CD4-positive, alpha-beta T cell treated with Interleukin-17A for 1 hour (primary cell): ENCODE measurements at places on chromosomes 5 and 9.

- DNase-seq: peak; percentile 68
Measured at GRCh38 chr9:124216474-124217176, 41.1 kb upstream of the NEK6 start.

DNA sequence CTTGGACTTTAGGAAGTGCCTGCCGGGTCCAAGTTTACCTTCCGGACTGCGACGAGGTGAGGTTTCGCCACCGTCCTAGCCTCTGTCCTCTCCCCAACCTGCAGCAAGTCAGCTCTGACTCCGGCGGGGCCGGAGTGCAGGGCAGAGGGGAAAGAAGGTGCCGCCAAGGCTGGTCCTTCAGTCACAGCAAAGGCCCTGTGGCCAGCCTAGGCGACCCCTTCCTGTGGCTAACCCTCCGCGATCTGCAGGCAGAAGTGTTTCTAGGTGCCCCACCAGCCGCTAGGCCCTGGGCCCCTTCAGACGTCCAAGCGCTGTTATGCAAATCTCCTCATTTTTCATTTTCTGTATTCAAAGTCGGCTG, 11.1 kb upstream of the NKX2-5 start:
- no peak for DNase-seq

DNA sequence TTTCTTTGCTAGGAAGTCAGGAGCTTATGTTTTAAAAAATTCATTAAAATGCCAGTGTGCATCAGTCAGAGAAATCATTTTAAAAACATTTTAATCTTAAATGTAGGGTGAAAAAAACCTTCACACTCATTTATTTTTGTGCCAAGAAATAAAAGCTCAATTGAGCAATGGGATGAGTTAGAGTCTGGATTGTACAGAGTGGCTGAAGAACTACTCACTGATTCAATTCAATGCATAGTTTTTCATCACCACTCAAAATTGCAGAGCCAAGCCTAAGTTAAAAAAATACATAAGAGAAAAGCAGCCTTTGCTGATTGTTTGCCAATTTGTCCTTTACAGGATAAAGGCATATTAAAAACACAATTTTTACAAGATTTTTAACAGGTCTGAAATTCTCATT, 168.2 kb upstream of the DMRTA1 start:
- no peak for DNase-seq

- DNase-seq: no peak
Measured at GRCh38 chr9:98855592-98855991, 48.1 kb downstream of the GALNT12 start.

DNA sequence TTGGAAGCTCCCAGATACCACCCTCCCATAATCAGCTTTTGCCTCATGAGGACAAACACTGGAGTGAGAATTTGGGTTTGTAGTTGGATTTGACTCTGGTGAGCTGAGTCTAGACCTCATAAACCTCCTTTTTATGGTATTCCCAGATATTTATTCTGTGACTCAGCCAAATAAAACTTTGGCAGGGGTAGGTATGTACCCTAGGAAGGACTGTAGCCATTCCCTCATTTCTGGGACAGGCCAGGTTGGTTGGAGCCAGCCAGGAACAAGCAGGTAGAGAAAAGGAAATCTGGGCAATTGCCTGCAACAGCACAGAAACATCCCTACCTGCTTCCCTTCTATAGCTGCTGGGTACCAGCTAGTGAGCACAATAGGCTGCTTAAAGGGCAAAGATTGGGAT, 19.4 kb downstream of the ENHO start:
- no peak for DNase-seq

DNA sequence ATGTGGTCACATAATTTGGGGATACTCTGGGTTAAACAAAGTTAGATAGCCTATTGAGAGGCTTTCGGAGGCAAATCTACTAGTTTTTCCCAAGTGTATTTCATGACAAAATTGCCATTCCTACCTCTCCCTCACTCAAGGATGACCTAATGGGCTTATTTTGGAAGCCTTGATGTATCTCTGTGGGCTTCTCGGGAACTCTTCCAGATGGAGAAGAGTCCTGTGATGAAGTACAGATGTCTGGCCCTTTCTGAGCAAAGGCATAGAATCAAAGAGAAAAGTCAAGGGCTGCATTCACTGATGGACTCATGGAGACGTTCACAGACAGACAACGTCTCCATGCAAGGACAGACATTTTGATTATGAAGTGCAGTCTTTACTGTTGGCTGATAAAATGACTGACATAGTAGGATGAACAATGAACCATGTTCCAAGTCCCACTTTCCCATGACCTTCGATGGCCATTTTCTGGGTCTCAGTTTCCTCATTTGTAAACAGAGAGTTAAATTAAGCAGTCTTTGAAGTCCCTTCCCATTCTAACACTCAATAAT, 347.2 kb upstream of the CD180 start:
- no peak for DNase-seq

DNA sequence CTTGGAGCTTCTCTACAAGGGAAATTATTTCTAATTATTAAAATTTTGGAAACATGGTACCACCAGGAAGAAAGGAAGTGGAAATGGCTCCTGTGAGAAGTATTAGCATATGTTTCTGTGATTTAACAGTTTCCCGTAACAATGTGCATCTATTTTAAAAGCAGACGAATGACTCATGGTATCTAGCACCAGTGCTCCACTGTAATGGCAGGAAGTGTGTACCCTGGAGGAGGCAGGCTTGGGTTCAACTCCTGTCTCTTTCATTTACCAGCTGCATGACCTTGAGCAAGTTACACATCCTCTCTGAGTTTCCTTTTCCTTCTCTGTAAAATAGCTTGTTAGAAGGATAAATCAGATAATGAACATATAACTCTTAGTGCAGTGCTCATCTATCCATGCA, 41.0 kb upstream of the ANGPTL2 start:
- no peak for DNase-seq

DNA sequence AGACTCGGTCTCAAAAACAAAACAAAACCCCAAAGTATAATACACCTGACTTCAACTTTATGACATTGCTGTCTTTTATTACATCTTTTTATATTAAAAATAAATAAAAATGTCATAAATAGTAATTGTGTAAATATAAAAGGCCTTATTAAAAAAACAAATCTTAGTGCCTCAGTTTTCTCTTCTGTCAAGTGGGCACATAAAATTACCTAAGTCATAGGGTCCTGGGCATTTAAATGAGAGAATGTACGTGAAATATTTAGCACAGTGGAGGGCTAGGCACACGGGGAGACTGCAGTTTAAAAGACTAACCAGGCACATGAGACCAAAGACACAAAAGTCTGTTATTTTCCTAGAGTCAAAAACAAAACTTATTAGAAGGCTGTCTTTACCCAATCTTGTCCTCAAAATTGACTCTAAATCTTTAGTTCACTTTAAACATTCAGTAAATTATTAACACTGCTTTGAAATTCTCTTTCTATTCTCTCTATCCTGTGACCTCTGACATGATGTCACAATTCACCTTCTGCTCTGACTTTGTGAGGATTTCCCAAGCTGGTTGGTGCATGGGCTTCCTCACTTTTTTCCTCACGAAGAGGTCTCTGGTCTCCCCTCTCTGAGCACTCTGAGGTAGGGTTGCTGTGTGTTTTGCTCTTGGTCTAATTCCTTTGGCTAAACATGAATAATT, 2.5 kb upstream of the RNF14 start:
- DNase-seq: no peak

DNA sequence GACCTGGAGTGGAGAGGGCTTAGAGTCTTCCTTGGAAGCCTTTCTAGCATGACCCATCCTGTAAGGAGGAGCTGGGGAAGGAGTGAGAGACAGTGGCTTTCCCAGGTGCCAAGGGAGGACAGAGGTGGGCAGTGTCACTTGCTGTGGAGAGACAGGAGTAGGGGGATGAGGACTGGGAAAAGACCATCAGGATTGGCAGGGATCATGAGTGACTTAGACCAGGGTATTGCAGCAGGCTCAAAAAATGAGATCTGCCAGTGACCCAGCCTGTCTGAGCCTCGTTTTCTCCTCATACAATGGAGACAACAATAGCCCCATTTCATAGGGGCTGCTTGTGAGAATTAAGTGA, 2.4 kb downstream of the TMOD1 start:
- DNase-seq: no peak
